Cardiac muscle cell (in vitro differentiated cells and primary cell): ENCODE measurements at places on chromosomes 4 and X. TPM values are rescaled to one million over a fixed set of nuclear protein-coding genes. Genes with fewer than 3 reads are reported as not detected.
A peak's percentile ranks its signal among the peaks of the same experiment; 100 is the strongest.

DNA sequence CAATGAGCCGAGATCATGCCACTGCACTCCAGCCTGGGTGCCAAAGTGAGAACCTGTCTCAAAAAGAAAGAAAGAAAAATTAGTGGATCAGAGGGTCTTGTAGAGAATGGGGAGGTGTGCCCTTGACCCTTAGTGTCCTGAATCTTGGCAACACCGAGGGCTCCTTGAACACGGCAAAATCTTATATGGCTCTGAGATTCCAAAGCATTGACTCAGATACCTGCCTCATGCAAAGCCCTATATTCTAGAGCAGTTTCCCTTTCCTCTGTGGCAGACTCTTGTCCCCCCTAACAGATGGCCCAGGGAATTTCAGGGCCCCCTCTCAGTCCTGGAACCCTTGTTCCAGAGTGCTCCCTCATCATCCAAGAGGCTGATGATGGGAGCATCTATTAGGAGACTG, 6.8 kb downstream of the CLDN2 start:
- DNase-seq: no peak

- peak; percentile 60 for DNase-seq
Observed at GRCh38 chr4:128516301-128516969, 228.8 kb upstream of the PGRMC2 start.

- DNase-seq: no peak
Observed at GRCh38 chr4:97475621-97476020, 667.7 kb downstream of the STPG2 start.

GRCh38 chrX:16629909-16630308, 20.0 kb upstream of the S100G start:
- no peak for DNase-seq

DNA sequence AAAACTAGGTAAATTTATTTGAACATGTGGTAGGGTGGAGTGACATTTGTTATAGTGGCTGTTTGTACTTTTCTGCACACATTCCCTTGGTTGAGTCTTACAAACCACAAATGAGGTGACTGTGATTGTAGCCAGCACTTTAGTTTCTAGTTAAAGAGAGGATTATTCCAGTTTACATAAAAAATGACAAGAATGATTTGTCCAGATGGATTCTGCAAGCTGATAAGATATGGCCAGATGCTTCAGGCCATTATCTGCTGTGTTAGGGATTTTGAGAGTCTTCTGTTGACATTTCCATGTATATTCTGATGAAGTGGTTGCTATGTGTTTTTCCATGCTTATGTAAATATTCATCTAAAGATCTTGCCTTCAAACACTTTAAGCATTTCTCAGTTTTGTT, 31.0 kb upstream of the PDE5A start:
- DNase-seq: no peak

- DNase-seq: no peak
Observed at GRCh38 chr4:100075486-100076270, 114.6 kb downstream of the DDIT4L start.

Gene VSIG4
- not detected in 2 replicates for total RNA-seq

Gene RAPGEF2
- 63.4 and 96.0 TPM in 2 replicates for total RNA-seq

DNA sequence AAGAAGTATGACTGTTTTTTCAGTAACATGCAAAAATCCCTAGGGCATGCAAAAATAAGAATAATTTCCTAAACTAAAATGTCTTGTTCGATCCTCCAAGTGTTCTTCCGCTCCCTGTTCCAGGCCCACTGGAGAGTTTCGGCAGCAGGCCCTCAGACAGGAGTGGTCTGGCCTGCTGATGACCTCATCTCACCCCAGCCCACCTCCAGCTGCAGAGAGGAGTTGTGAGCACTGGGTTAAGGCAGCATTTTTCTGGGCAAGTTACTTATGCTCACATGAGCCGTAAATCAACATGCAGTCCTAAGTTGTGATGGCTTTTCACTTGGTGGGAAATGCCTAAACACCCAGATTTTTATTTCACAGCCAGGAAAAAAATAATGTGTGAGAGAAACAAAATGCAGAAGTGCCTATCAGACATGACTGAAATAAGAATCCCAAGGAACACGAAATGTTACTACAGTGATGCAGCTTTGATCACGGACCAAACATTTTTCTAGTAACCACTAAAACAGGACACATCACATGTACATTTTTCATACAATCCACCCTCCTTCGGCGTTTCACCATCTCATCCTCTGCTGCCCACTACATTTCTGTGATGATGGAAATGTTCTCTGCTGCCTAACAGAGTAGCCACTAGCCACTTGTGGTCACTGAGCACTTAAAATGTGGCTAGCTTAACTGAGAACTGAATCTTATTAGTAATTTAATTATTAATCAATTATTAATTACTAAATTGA, 153.3 kb upstream of the TBL1X start:
- no peak for DNase-seq

GRCh38 chr4:79598801-79599200, 190.8 kb upstream of the GK2 start:
- no peak for DNase-seq

DNA sequence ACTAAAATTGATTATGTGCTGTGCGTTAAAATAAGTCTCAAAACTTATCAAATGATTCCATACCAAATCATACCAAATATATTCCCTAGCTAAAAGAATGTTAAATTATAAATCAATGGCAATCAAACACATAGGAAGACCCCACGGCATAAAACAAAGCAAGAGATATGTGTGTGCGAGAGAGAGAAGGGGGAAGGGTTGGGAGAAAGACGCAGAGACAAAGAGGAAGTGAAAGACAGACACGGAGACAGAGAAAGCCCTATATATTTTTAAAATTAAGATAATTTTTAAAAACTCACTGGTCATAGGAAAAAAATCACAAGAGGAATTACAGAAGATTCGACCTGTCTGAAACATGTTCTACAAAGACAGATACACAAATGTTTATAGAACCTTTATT, 371.4 kb downstream of the NLGN4X start:
- no peak for DNase-seq

DNA sequence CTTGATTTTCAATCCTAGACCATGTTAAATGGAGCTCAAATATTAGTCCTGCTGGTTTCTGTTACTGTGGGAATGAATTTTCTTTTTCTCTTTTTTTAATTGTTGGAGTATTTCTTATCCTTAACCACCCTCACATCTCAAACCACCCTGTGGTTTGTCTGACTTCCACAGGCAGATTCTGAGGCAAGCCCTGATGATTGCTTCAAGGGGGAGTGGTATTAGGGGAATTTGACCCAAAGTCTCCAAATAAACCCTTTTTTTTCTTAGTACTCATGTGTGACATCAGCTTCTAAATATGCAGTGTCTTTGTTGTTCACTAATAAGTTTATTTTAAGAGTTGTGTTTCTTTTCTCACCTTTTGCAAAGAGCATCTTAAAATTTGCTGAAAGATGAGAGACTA, 810.3 kb downstream of the IL1RAPL1 start:
- peak; percentile 69 for DNase-seq

- no peak for DNase-seq
Observed at GRCh38 chr4:30696191-30696590, 24.0 kb upstream of the PCDH7 start.

DNA sequence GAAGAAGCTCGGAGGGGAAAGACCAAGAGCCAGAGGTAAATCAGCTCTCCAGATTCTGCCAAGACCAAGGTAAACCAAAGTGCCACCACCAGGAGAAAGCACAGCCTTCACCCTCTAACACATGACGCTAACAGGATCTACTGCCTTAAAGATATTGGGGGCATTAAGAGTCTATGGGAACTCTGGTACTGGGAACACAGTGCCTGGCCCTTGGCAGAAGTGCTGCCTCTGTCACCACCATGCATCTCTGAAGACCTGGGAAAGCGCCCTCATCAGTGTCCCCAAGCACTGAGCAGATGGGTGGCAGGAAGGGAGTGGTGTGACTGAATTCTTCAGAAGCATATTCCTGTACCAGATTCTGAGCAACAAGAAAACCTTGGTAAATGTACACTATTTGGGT, 1.3 kb downstream of the QDPR start:
- DNase-seq: no peak

Gene FANCB
- 0.49 and 1.3 TPM in 2 replicates for total RNA-seq

- DNase-seq: peak; percentile 32
Observed at GRCh38 chr4:80125252-80126177, 52.5 kb upstream of the ANTXR2 start.

Gene SULT1E1
- total RNA-seq: not detected in 2 replicates

Gene FAM200B
- 35.9 and 38.2 TPM in 2 replicates for total RNA-seq

- no peak for DNase-seq
Observed at GRCh38 chrX:148555101-148555500, 54.7 kb downstream of the AFF2 start.

GRCh38 chr4:93092765-93093164, 735.8 kb upstream of the ATOH1 start:
- no peak for DNase-seq

DNA sequence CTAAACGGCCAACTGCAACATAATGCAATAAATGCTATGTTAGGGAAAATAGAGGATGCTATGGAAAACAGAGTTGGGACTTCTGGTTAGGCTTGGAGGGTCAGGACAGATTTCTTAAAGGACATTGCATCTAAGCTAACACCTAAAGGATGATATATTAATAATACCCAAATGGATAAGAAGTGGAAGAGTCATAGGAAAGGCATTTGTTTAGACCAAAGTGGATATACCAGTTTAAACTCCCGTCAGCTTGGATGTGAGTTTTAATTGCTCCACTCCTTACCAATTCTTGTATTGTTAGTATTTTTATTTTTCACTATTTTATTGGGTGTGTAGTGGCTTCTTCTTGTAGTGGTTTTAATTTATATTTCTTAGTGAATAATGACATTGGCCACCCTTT, 93.9 kb downstream of the PTPN13 start:
- no peak for DNase-seq
